Activated CD8-positive, alpha-beta T cell treated with anti-CD3 and anti-CD28 coated beads, Interleukin-2, amount 10 ng/mL, durations not matched to agents 7 days and 5 days (primary cell): ENCODE measurements at places on chromosomes 13 and 19. TPM values are rescaled to one million over a fixed set of nuclear protein-coding genes. Genes with fewer than 3 reads are reported as not detected.
A peak's percentile ranks its signal among the peaks of the same experiment; 100 is the strongest.

- no peak for DNase-seq
Measured at GRCh38 chr13:106496072-106496997, 39.1 kb downstream of the EFNB2 start.

CGB8 gene
- not detected for total RNA-seq

DNA sequence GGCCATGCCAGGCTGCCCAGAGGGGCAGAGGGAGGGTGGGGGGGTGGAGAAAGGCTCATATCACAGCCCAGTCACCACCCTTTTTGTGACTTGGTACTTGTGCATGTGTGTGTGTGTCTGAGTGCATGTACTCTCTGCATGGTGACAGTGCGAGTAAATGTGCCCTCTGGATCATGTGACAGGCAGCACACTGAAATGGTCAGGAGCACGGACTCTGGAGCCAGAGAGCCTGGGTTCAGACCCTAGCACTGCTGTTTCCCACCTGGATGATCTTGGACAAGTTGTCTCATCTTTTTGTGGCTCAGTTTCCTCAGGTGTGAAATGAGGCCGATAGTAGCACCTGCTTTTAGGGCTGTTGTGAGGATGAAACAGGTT is 2.0 kb downstream of the CIC start:
- DNase-seq = no peak

PRR20E gene
- not detected for total RNA-seq

- DNase-seq = peak; percentile 29
Measured at GRCh38 chr19:23415561-23416191, 20.4 kb upstream of the ZNF91 start.

- no peak for DNase-seq
Measured at GRCh38 chr13:100694722-100695508, 20.3 kb upstream of the TMTC4 start.
